Activated T-cell treated with anti-CD3 and anti-CD28 coated beads, Interleukin-2, amount 50 U/mL, for 4 hours (primary cell): ENCODE measurements at places on chromosomes 7 and 10. TPM values are rescaled to one million over a fixed set of nuclear protein-coding genes. Genes with fewer than 3 reads are reported as not detected.

- no peak for DNase-seq
Measured at GRCh38 chr10:12164085-12164484, 31.6 kb downstream of the NUDT5 start.

DNA sequence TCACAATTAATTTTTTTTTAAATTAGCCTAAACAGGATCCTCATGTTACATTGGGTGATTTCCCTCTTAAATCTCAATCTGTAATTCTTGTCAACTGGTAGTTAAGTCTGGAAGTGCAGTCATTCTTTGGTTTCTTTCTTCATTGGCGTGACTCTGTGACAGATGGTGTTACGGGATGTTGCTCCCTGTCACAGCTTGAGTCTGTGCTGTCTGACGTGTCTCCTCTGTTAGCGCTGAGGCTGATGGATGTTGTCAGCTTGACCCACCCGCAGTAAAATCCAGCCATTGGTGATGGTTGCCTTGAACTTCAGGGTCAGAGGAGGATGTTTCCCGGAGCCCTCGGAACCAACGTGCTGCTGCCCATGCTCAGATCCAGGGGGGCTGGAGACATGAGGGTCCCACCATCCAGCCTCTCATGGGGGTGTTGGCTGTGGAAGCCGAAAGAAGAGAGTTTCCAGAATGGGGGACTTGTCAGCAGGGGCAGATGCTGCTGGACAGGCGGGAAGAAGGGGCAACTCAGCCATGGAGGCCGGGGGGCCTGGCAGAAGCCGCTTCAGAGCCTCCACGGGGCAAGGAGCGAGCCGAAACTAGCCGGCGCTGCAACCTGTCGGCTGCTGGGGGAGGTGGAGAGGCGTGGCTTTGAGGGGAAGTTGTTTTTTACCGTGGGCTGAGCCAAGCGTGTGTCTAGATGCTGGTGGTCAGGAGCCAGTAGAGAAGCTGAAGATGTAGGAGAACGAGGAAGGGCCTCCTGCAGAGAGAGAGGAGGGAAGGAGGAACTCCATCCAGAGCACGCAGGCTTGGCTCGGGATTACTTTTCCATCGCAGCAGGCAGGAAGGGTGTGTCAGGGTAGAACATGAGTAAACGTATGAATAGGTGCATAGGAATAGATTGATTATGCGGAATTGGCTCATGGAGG is 3.5 kb downstream of the SUN1 start:
- no peak for DNase-seq

GRCh38 chr10:44886966-44887365 is 24.2 kb upstream of the TMEM72 start:
- no peak for DNase-seq

GRCh38 chr7:30911561-30911969 is at the start of gene AQP1:
Gene AQP1 (plus strand): TSS chr7:30911853. CDS start chr7:30911910, 57 bp downstream.
- no peak for DNase-seq

The NAMPT gene
- 1,121 TPM for total RNA-seq

- DNase-seq, result no peak
Measured at GRCh38 chr7:150463461-150463860, 13.0 kb downstream of the GIMAP8 start.

- no peak for DNase-seq
Measured at GRCh38 chr7:25095516-25096345, 29.3 kb downstream of the CYCS start.

GRCh38 chr10:131815266-131816156 is 85.3 kb upstream of the PPP2R2D start:
- no peak for DNase-seq

DNA sequence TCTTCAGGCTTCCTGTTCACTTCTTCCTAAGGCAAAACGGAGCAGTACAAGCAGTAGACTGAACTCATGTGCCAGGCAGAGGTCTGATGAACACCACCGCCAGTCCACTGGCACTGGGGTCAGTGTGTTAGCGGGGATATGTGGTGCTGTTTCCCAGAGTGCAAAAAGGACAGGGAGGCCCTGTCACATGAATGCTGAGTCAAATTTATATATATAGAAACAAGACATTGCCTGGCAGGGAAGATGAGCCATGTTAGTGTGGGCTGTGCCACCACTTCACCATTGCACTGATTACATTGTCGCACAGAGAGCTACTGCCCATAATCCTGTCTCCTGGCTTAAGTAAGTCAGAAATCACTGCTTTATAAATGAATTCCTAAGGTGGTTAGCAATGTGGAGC is 122.2 kb upstream of the AMPH start:
- no peak for DNase-seq
